LHCN-M2 (cell line): ENCODE measurements at places on chromosomes 13 and 19. TPM values are rescaled to one million over a fixed set of nuclear protein-coding genes. Genes with fewer than 3 reads are reported as not detected.

PNMA8B gene
- total RNA-seq: 0.19 TPM in 1 of 2 replicates, not detected in the other

FGF9 gene
- total RNA-seq: not detected in 2 replicates

PALM3 gene
- 0.11 and 0.38 TPM in 2 replicates for total RNA-seq

DNA sequence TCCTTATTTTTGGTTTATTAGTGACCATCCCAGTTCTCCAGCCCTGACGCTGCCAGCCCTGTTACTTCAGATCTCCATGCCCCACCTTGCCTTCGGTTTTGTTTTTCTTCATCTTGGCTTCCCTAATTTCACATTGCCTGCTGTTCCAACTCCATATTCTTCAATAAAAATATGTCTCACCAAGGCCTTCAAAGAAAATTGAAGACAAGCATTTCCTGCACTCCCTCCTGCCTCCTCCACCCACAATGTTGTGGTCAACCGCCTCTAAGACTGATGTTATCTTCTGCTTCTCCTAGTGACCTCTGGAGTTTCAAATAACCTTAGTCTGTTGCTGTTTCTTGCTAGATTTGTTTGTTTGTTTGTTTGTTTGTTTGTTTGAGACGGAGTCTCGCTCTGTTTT lies 14.6 kb downstream of the PLD3 start:
- no peak for DNase-seq

DNA sequence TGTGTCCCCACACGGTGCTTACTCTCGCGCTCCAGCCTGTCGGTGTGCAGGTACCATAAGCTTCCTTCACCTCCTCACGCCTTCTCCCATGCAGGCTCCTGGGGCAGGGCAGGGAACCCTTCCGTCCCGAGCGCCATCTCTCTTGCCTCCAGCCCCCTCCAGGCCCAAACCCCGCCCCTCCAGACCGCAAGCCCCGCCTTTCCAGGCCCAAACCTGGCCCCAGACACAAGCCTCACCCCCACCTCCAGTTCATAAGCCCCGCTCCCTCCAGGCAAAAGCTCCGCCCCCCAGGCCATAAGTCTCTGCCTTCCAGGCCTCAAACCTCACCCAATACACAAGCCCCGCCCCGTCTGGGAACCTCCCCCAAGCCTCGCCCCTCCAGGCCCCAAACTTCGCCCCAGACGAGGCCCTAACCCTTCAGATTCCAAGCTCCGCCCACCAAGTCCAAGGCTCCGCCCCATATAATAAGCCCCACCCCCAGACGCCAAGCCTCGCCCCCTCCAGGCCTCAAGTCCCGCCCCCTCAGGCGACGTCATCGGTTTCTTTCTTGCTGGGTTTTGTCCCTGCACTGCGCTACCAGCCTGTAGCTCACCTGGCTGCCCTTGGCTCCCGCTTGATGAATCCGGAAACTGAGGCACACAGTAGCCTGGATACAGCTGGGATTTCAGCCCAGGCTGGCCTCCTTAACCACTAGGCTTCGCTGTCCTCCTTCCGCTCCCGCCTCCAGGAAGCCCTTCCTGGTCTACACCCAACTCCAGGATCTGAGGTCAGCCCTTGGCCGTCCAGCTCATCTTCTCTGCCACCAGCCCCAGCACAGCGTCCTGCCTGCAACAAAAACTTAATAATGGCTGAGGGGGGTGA lies 16.1 kb downstream of the MKNK2 start:
- peak; percentile 26 for DNase-seq

DNA sequence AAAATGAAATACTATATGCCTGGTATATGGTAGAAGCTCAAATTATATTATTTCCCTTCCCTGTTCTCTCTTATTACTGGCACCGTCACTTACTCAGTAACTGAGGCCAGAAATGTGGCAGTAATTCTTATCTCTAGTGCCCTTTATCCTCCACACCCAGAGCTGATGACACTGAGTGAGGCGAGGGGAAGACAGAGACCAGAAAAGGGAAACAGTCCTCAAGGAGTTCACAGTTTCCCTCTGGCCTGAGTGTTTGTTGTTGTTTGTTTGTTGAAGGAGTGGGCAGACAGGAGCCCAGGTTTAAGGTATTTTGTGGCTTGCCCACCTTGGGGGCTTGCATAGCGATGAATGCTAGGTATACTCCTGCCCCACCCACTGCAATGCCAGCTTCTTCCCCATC lies 101.5 kb upstream of the FNDC3A start:
- no peak for DNase-seq

DNA sequence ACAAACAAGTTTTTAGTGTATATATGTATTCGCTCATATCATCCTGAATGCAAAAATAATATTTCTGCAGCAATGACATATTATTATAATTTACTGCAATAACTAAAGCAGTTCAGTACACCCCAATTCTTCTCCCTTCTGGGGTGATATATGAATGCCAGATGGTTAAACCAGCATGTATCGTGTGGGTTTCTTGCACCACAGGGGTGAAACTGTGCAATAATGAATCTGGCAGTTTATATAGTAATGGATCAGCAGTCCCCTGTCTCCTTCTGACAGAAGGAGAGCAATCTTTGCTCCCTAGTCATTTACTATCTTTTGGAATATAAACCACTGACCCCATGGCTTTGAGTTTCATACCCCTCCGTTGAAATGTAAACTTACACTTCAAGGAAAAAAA lies 228.6 kb upstream of the KLHL1 start:
- DNase-seq: no peak

MPV17L2 gene
- total RNA-seq: 33.7 and 51.1 TPM in 2 replicates

ZNF723 gene
- not detected in 2 replicates for total RNA-seq

RFPL4AL1 gene
- total RNA-seq: not detected in 2 replicates

DNA sequence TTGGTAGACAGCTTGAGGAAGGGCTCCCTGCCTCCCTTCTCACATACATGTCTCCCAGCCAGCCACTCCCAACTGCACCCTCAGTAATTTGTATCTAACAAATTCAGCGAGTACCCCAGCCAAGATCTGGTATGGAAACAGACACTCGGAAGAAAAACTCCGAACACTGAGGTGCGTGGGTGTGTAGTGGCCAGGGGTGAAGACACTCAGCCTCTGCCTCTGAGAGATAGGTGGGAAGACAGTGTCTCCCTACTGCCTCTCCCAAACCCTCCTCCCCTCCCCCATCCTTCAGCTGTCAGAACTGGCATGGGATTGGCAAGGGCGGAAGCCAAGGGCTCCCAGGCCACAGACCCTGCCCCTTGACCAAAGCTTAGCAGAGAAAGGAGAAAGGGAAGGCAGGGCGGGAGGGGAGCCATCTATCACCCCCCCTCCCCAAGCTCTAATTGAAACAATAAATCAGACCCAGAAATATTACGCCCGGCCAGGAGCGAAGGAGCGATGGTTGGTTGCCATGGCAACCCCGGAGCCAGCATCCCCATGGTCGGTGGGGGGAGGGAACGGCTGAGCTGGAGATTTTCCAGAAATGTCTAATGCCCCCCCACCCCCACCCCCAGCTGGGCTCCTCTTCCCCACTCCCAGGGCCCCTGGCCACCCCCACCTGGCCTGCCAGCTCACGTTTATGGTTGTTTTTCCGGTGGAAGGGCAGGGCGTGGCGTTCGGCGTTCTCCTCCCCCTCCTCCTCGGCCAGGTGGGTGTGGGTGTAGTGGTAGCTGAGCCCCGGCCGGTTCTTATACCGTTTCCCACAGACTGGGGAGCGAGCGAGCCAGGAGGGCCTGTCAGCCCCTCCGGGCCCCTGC lies 7.0 kb downstream of the DPF1 start:
- no peak for DNase-seq

NKG7 gene
- total RNA-seq: not detected in 2 replicates

- DNase-seq: no peak
Measured at GRCh38 chr13:108451121-108451520, 178.3 kb upstream of the MYO16 start.

DNA sequence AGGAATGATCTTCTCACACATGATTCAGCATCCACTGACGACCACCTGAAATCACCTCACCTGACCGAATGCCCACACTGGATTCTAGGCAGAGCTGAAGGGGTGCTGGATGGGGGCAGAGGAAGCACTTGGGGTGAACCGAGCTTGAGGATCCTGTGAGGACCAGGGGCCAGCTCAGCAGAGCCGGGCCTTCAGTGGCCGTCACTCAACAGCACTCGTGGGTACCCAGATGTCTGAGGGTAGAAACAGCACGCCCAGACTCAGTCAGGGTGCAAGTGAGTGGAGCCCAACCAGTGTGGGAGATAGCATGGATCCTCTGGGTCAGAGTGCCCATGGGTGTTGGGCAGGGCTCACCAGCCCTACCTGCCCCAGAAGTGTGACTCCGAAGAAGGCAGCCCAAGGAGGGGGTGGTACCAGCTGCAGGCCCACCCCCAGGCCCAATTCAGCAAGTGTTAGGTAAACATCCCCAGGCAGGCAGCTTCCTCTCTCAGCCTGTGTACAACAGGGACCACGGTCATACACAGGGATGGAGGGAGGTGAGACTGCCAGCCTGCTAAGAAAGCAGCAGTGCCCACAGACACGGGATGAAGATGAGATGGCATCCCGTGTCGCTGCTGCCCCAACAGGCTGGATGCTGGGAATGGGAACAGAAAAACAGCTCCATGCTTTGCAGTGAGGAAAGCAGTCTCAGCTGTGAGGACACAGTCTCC lies 16.6 kb downstream of the GJA3 start:
- no peak for DNase-seq

SLC17A7 gene
- 0.46 TPM in 1 of 2 replicates, not detected in the other for total RNA-seq

DNA sequence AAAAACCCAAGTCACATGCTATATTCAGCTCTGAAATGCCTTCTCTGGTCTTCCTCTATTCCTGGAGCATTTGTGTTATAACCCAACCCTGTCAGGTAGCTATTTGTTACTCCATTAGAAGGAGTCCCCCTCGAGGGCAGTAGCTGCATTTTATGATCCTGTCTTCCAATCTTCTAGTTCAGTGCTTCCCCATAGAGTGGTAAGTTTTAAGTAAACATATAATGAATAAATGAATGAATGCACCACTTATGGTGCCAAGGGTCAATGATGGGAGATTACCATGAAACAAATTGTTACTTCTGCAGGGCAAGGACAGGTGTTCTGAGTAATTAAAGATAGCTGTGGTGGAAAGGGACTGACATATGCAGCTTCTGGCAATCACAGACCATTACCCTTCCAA lies 4.0 kb downstream of the RASL11A start:
- no peak for DNase-seq

GRCh38 chr19:51887522-51888498 lies at the start of gene ZNF577:
Gene ZNF577, minus strand, starts transcription at chr19:51887951. Its CDS starts 7,569 bp downstream, at chr19:51880382.
- DNase-seq: peak; percentile 85

GRCh38 chr13:27570906-27571305 lies 49.4 kb downstream of the LNX2 start:
- DNase-seq: no peak

- DNase-seq: peak; percentile 61
Measured at GRCh38 chr13:48853728-48854102, 122.0 kb upstream of the FNDC3A start.

GRCh38 chr13:60936281-60936680 lies 479.4 kb downstream of the PCDH20 start:
- no peak for DNase-seq

GRCh38 chr19:47445937-47446402 lies 25.7 kb downstream of the SLC8A2 start:
- no peak for DNase-seq

GRCh38 chr13:91639330-91639729 lies 240.9 kb downstream of the GPC5 start:
- no peak for DNase-seq

GRCh38 chr19:31520633-31521032 lies 171.4 kb upstream of the TSHZ3 start:
- DNase-seq: no peak

GRCh38 chr13:80011448-80012212 lies 329.3 kb downstream of the SPRY2 start:
- DNase-seq: no peak

DNA sequence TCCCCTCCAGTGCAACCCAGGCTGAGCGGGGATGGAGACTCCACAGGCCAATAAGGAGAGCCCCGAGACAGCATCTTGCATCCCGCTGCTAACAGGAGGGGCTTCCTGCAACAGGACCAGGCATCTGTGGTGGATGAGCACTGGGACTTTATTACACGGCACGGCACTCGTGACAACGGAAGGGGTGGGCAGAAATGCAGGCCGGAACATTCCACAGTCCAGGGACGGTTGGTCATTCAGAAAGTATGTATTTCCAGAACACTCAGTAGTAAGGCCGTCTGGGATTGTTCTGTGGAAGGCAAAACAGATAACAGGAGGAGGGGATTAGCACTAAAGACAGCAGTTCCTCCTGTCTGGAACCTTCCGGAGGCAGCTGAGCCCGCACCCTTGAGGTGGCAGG lies 3.3 kb upstream of the TM6SF2 start:
- DNase-seq: peak; percentile 75

GRCh38 chr19:43667126-43667875 lies 2.7 kb downstream of the PLAUR start:
- DNase-seq: no peak

CAPNS1 gene
- total RNA-seq: 479 and 506 TPM in 2 replicates

GRCh38 chr19:45354241-45354842 lies 13.8 kb downstream of the KLC3 start:
- DNase-seq: no peak

- no peak for DNase-seq
Measured at GRCh38 chr19:10069046-10069445, 17.1 kb upstream of the SHFL start.

DNA sequence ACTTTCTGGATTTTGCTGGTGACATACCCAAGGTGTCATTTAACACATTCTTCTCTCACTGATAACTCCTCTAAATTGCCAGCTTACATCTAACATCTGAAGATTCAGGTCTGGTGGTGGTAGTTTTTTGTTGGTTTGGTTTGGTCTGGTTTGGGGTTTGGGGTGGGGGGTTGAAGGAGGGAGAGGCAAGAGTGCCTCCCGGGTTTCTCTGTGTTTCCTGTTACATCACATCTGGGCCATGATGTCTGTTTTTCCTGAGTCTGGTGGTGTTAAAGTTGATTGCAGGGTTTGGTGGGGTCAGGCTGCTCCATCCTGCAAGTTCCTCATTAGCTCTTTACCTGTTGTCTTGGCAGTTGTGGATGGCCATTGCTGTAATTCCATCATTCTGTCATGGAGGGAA lies 155.8 kb upstream of the UBL3 start:
- DNase-seq: no peak

DNA sequence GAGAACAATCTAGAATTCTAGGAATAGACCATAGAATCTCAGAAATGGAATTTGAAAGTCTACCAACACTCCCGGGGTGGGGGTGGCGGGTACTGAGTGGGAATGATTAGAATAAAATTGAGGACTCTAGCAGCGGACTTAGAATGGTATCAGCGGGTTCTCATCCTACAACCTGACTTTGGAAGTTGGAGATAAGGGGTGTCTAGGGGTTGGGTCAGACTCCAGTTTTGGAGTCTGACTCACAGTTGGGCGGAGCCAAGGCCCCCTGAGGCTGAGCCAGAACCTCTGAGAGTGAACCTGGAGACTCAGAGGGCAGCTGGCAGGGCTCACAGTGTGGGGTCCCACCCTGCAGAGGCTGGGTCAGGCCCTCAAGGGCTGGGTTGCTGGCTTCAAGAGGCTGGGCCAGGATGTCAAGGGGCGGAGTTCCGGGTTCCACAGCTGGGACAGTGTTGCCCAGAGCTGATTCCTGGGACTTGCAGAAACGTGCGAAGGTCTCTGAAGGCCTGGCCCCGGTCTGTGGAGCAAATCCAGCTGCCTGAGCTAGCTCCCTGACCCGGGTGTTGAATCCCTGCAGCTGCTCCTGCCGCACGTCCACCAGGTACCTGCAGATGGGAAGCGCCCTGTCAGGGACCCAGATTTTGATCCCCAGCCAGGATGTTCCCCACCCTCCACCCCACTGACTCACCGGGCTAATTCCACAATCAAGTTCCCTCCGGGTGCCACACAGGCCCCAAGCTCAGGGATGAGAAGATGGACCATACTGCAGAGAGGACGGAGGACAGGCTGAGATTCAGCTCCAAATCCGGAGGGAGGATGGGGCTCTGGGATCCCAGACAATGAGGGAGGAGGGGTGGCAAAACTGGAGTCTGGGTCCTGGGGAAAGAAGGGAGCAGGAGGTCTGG lies 1.6 kb upstream of the TNNI3 start:
- peak; percentile 81 for DNase-seq
